ENCODE measurements at places on chromosomes 12 and 14. TPM values are rescaled to one million over a fixed set of nuclear protein-coding genes. Genes with fewer than 3 reads are reported as not detected.

KLRB1 gene
- total RNA-seq = 310 TPM

DNA sequence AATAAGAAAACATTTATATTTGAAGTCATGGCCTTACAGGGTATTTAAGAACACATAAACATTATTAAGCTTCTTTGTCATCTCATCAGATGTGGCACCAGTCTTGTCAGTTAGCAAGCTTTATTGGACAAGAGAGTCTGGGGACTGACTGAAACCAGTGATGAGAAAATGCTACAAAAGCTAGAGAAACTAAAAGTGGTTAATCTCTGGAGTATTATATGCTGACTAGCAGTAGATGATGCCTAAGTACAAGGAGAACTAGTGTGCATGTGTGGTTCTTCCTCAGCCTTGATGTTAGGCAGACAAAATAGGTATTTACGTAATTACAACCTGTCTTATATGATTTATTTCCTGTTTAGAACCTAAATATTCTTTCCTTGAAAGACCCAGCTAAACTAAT lies 176.5 kb downstream of the CPNE8 start:
- no peak for DNase-seq

WNT1 gene
- total RNA-seq = 2.0 TPM

VDR gene
- total RNA-seq = 1.1 TPM

- peak; percentile 52 for DNase-seq
Measured at GRCh38 chr12:27434673-27435565, 11.6 kb upstream of the SMCO2 start.

CCDC177 gene
- not detected for total RNA-seq

SPSB2 gene
- 8.1 TPM for total RNA-seq

DNA sequence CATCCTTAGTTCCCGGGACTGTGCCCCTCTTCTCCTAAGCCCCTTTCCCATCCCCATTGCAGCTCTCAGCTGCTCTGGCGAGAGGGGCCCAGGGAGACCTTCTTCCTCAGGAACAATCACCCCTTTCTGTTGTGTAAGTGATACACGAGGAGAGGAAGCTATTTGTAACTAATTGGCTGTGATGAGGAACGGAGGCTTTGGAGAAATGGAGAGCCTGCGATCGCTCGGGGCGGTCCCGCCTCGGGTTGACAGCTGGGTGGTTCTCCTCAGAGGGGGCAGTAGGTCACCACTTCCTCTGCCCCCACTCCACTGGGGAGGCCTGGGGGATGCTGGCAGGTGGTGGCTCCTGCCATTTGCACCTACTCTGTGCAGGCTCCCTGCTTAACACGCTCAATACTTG lies 6.6 kb upstream of the PGF start:
- DNase-seq = no peak

GRCh38 chr12:72465940-72466630 lies 193.9 kb downstream of the TRHDE start:
- DNase-seq = no peak

GRCh38 chr14:102320033-102320660 lies 601 bp downstream of the ZNF839 start:
- no peak for DNase-seq

TMEM119 gene
- total RNA-seq = 0.71 TPM

GAS2L3 gene
- 1.4 TPM for total RNA-seq

HOXC12 gene
- total RNA-seq = not detected

DNA sequence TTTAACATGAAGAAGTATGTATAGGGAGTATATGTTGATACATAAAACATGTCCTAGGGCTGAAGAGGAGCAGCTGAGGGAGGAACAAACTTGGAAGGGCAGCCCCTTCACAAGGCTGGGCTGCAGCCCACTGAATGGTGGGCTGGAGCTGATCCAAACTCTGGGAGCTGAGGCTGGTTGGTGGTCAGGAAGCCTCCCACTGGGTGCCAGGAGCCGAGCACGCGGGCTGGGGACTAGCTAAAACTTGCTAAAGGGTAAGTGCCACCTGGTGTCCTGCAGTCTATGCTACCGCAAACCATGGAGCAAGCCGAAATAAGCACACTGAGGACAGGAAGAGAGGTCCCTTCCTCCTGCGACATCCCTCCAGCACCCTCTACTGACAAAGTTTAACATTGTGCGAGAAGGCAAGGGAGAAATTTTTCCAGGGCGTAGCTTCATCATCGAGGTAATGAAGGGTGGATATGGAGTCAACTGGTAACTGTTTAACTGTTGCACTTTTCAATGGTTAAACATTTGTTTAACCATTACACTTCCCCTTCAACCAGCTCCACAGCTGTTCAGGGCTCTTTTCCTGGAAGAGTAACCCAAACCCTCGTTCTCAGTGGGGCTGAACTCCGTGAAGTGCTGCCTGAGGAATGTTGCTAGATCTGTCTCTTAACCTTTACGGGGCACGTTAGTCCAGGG lies 42.2 kb downstream of the EGLN3 start:
- no peak for DNase-seq

C12orf60 gene
- 0.33 TPM for total RNA-seq

SDR9C7 gene
- total RNA-seq = not detected

- DNase-seq = no peak
Measured at GRCh38 chr12:121330195-121330594, 22.0 kb downstream of the ANAPC5 start.

DAO gene
- total RNA-seq = not detected

SLC10A1 gene
- total RNA-seq = not detected

- DNase-seq = no peak
Measured at GRCh38 chr14:38255673-38256532, at the start of gene CLEC14A. Gene CLEC14A (minus strand): TSS chr14:38256093. CDS start chr14:38256022, 71 bp downstream.

DNA sequence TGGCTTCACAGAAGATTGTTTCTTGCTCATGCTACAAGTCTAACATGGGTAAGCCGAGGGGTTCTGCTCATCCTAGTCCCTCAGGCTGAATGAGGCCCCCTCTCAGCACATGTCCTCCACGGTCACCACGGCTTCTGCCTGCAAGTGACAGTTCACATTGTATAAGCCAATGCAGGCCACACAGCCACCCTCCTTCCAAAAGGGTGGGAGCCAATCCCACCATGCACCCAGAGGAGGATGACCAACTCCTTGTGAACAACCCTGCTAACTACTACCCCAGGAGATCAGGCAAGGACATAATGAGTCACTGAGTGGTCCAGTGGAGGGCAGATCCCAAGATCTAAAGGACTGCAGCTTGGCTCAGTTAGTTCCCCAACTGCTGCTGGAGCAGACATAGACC lies 6.1 kb downstream of the SPRING1 start:
- no peak for DNase-seq

TMEM132C gene
- 0.41 TPM for total RNA-seq

- no peak for DNase-seq
Measured at GRCh38 chr14:104938436-104938835, 13.8 kb downstream of the PLD4 start.

GRCh38 chr12:52359621-52360061 lies 7.6 kb downstream of the KRT85 start:
- no peak for DNase-seq

DNA sequence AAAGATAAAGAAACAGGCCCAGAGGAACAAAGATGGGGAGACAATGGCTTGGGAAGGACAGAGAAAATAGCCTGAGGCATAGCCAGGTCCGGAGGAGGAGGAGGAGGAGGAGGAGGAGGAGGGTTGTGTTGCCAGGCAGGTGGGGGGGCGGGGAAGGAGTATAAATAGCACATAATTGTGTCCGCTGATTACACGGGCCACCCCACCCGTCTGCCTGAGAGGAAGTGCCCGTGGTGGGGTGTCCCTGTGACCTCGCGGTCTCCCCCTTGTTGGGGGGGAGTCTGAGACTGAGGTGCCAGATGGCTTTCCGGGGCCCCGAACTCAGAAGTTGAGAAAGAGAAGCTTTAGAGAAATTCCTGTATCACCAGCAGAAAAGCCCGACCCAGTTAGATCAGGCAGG lies 1.9 kb upstream of the SP7 start:
- DNase-seq = no peak

GRCh38 chr12:82461836-82462235 lies 103.5 kb downstream of the METTL25 start:
- DNase-seq = no peak

- no peak for DNase-seq
Measured at GRCh38 chr12:68803948-68804656, 3.9 kb upstream of the MDM2 start.

DNA sequence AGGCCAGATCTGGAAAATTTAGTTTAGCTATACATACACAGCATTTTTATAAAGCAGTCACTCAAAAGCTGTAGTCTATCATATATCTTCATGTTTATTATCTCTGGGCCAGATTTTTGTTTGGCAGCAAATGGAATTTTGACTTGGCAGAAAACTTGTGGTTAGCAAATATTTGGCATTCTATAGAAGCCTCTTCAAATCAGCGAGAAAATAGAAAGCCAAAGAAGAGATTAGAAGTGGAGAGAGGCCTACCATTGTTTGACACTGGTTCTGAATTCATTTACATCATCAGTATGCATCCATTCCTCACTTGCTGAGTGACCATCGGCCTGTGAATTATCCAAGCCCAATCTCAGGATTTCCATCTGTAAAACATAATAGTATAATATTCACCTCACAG lies 1077.6 kb downstream of the GALC start:
- no peak for DNase-seq

DNA sequence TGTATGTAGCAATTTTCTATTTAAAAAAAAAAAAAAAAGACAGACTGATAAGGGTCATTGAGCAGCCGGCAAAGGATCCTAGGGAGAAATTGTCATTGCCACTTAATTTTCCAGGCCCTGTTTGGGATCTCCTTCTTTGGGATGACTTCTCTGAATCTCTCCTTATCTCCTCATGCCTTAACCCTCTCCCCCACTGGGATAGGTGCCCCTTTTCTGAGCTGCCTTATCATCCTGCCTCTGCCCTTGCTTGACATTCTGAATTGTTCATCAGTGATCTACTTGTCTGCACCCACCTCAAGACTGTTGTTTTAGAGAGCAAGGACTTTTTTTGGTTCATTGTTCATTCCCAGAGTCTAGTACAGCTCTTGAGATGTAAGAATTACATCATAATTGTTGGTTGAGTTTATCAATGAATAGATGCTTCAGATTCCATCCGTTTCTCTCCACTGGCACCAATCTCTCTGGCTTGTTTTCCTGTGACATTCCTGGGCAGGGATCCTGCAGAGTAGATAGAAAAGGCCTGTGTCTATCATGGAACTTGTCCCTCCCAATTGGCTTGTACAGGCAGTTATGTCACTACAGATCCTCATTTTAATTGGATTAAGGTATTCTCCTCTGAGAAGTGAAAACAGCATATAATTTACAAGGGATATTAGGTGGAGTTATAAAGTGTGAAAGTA lies 42.6 kb downstream of the SOCS2 start:
- DNase-seq = no peak

DNA sequence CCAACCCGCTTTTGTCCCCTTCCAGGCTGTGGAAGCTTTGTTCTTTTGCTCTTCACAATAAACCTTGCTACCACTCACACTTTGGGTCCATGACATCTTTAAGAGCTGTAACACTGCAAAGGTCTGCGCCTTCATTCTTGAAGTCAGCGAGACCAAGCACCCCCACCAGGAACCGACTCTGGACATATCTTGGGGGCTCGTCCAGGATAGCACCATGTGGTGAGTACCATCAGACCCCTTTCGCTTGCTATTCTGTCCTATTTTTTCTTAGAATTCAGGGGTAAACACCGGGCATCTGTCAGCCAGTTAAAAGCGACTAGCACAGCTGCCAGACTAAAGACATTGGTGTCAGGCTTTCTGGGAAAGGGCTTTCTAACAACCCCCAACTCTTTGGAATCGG lies 137.6 kb upstream of the PPFIA2 start:
- peak; percentile 13 for DNase-seq

All from natural killer cell (primary cell).